Stimulated activated CD4-positive, alpha-beta T cell treated with anti-CD3 and anti-CD28 coated beads, Interleukin-12 subunit alpha, Interleukin-12 subunit beta, amount 100 ng/mL, for 48 hours (primary cell): ENCODE measurements at places on chromosomes 16 and 17.

DNA sequence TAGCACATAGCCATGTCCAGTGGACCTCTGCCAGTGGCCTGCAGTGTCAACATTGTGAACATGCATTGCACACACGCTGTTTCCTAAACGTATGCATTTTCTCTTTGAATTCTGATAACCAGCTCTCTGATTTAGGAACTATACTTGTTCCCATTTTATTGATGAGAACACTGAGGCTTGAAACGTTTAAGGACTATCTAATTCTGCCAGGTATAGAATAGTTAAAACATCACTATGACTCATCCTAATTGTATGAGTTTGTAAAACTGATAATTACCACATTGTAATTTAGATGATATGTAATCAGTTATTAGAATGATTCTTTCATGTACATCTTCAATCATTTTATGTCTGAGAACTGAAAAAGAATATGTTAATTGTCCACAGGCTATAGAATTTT is 3.1 kb downstream of the BEAN1 start:
- DNase-seq: no peak

DNA sequence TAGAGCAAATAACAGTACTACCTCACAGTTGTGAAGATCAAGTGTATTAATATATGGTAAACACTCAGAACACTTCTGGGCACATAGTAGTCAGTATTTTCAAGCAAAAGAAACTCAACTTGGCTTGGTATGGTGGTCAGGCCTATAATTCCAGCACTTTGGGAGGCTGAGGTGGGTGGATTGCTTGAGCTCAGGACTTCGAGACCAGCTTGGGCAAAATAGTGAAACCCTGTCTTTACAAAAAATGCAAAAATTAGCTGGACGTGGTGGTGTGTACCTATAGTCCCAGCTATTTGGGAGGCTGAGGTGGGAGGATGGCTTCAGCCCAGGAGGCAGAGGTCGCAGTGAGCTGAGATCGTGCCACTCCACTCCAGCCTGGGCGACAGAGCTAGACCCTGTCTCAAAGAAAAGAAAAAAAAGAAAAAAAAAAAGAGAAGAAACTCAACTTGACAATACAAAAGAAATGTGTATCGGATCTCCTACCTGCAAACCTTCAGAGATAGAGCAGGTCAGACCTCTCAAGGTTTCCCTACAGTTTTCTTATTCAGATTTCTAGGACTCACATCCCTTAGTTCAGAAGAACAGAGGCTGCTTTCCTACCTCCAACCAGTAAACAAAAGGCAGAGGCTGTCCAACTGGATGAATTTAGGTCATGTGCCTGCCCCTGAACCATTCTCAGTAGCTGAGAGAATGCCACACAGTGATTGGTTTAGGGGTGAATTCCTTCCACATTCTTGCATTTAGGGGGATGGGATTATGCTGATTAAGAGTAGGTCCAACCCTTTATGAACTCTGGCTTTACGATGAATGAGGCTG is 1.7 kb upstream of the KPNA2 start:
- DNase-seq: no peak

- DNase-seq: no peak
Observed at GRCh38 chr17:6269478-6269877, 165.4 kb downstream of the AIPL1 start.

DNA sequence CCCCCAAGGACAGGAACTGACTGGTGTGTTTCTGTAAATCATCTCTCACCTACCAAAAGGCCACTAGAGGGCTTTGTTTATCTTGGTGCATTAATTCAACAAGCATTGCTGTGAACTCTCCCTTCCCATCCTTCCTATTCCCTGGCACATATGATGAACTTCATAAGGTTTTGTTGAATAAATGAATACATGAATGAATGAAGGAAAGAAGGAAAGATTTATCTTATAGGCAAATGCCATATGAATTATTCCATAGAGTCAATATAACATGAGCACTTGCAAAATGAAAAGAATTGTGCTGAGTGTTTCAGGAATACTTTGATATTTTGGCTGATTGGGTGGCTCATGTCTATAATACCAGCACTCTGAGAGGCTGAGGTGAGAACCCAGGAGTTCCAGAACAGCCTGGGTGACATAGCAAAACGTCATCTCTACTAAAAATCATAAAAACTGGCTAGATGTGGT is 4.3 kb downstream of the SPDYE4 start:
- DNase-seq: no peak

DNA sequence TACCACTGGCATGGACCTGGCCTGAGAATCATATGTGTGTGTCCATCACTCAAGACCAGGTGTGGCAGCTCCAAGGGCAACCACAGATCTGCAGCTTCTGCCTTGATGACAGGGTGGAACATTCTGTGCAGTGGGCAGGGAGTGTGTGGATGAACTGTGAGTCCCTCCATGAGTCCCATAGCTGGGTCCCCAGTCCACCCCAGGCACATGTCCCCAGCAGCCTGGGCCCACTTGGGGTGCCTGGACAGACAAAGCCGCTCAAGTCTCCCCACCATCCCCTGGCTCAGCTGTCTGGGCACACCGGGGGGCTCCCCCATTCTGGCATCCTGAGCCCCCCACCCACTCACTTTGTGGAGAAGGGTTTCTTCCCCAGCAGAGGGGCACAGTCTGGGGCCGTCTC is 4.6 kb upstream of the KRT16 start:
- DNase-seq: no peak

DNA sequence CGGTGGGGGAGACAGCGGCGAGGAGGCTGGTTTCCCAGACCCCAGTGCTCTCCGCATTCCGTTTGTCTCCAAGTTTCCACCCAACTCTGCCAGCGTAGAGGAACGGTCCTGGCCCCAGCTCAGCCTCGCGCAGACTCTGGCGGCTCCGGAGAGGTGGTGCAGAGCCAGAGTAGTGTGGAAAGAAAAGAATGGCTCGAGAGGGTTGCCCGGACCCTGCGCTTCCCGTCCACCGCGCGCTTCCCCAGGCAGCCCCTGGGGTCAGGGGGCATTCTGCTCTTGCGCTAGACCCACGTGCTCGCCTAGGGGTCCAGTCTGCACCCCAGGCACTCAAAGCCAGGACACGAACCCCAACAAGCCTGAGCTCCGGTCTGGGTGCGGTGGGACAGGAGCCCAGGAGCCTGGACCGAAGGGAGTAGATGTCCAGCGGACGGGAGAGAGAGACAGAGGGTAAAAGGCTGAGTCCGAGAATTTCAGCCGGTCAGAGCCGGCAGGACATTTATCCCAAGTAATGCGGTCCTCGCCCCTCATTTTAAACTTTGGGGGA is 3.8 kb downstream of the PMP22 start:
- no peak for DNase-seq

- DNase-seq: no peak
Observed at GRCh38 chr16:85944572-85945423, 45.8 kb downstream of the IRF8 start.

- DNase-seq: no peak
Observed at GRCh38 chr16:74997042-74997491, 1.8 kb upstream of the ZNRF1 start.

DNA sequence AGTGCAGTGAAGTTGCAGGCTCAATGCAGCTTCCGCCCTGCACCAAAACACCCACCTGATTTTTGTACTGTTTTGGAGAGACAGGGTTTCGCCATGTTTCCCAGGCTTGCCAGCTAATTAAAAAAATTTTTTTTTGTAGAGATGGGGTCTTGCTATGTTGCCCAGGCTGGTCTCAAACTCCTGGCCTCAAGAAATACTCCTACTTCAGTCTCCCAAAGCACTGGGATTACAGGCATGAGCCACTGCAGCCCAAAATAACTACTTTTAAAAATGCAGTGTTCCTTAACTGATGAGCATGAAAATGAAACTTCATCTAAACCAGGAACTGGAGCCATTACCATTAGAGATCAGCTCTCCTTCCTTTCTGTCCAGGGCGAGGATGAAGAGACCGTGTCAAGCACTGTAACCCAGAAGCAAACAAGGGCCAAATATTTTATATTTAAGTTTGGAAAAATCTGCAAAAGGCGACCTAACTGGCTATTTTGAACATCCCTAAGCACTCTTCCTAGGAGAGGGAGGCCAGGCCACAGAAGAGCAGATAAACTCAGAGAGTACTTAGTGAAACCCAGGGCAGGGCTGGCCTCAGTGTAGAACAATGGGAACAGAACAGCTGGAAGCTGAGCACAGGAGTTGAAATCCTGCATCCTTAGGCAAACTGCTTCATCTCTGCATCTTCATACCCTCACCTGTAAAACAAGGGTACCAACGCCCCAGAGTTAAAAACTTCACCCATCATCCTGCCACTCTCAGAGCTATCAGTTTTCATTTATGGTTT is 24.0 kb downstream of the CREBBP start:
- no peak for DNase-seq

DNA sequence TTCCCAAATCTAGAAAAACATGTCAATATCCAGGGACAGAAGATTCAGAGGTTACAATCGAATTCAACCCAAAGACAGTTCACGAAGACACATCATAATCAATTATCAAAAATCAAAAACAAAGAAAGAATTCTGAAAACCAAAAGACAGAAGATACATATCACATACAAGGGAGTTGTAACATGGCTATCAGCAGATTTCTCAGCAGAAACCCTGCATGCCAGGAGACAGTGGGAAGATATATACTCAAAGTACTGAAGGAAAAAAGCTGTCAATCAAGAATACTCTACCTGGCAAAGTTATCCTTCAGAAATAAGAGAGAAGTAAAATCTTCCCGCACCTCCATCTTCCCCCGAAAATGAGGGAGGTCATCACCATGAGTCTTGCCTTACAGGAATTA is 258.6 kb downstream of the CEP112 start:
- DNase-seq: no peak

DNA sequence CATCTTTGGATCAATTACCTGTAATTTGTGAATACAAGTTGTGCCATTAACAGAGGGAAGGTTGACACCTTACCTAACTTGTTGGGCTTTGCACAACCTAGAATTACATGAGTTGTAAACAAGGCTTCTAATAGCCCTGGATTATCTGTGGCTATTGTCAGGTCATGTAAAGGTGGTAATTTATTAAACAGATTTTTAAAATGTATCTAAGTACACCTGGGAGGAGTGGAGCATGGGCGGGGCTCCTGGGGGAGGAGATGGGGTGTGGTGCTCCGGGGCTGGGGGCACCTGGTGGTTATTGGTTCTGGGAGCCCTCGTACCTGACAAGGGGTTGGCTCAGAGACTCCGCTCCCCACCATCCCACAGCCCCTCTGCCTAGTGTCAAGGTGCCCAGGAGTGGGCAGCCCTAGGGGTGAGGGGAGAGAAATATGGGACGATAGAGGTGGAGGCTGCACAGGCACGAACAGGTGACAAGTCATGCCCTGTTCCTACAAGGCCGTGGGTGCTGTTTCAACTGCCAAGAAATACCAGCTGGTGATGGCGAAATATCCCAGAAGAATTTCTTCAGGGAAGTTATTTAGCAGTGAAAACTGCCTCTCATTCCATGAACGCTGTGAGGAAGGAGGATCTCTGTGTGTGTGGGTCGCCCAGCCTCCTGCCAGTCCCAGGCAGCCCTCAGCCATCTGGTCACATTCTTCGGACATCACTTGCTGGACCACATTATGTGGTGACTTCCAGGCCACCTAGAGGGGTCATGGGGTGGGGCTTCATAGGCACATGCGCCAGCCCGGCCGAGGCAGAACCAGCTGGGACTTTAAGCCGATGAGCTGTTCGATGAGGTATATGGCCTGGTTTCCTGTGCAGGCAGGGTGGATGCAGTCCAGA is 55.5 kb upstream of the IRX3 start:
- DNase-seq: no peak
